ENCODE measurements at places on chromosomes 2 and 18.

- no peak for DNase-seq
Observed at GRCh38 chr2:36708041-36708741, 11.7 kb downstream of the VIT start.

GRCh38 chr2:52365946-52366345, 1334.0 kb upstream of the NRXN1 start:
- no peak for DNase-seq

DNA sequence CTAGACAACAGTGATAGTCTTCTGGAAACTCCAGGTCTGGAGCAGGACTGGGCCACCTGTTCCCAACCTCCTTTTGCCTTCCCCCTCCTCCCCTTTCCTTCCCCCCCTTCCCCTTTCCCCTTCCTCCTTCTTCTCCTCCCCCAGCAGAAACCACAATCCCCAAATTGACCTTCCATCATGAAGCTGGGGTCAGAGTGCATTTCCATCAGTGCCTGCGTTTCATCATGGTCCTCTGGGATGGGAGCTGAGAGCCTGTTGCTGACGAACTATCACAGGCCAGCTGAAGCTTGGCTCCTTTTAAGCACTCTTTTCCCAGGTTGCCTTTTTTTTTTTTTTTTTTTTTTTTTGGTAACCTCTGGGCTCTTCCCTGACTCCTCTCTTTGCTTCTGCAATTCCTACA, 52.6 kb upstream of the SMAD2 start:
- no peak for DNase-seq

GRCh38 chr2:46001741-46002506, 295.3 kb upstream of the EPAS1 start:
- DNase-seq = no peak

- DNase-seq = no peak
Observed at GRCh38 chr2:160493227-160494028, at the start of gene RBMS1. TSS of gene RBMS1 (minus strand) at chr2:160493807. CDS start at chr2:160493363, 444 bp downstream.

- DNase-seq = no peak
Observed at GRCh38 chr2:85852937-85853498, 35.8 kb downstream of the ST3GAL5 start.

DNA sequence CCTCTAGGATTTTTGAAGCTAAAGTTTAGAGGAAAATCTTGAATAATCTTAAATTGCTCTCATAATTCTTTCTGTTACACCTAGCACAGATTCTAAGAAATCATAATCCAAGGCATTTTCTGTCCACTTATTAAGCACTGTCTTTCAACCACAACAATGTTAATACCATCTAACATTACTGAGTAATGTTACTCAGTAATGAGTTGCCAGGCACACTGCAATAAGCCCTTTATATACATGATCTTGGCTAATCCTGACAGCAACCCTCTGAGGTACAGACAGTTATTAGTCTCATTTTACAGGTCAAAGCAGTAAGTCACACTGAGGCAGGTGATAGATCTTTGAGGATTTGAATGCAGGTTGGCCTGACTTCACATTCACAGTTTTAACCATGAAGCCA, 291.9 kb downstream of the ALK start:
- no peak for DNase-seq

DNA sequence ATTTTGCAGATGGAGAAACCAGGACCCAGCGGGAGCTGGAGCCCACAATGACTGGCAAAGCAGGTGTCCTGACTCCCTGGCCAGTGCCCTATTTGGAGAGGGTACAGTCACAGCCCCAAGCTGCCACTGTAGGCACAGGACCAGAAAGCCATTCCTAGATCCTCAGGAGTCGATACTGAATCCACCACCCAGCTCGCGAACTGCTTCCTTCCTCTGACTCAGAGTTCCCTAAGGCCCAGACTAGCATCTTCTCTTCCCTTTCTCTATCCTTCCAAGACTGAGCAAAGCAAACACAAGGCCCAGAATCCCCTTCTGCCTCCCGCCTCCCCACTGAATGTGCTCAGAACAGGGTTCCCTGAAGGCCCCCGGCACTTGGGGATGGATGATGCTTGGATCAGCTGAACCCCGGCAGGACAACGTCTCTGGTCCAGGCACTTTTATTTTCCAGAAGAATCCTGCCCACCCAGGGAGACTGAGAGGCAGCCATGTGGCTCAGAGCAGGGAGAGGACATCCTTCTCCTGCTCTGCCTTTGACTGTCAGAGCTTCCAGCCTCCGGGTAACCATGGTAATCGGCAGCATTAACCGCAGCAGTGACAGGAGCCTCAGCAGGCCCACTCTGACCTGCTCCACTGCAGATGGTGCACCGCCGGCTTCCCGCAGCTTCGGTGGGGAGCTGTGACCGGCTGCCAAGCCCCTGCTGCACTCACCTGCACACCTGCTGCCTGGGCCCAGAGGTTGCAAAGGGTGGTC, 34.8 kb upstream of the KLHL29 start:
- DNase-seq = no peak

DNA sequence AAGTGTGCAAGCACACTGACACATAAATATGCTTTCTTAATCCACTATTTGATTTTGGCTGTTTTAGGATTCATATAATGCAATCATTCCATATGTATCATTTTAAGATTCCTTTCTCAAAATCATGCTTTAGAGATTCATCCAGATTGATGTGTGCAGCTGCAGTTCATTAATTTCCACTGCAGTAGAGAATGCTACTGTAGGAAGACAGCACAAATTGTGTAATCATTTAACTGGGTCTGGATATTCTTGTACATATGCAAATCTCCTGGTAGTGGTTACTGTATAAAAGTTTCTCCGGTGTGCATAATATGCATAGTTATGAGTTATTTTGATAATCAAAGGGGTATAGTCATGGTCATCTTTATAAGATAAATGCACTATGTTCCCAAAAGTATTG, 502.5 kb upstream of the ACVR2A start:
- DNase-seq = no peak

DNA sequence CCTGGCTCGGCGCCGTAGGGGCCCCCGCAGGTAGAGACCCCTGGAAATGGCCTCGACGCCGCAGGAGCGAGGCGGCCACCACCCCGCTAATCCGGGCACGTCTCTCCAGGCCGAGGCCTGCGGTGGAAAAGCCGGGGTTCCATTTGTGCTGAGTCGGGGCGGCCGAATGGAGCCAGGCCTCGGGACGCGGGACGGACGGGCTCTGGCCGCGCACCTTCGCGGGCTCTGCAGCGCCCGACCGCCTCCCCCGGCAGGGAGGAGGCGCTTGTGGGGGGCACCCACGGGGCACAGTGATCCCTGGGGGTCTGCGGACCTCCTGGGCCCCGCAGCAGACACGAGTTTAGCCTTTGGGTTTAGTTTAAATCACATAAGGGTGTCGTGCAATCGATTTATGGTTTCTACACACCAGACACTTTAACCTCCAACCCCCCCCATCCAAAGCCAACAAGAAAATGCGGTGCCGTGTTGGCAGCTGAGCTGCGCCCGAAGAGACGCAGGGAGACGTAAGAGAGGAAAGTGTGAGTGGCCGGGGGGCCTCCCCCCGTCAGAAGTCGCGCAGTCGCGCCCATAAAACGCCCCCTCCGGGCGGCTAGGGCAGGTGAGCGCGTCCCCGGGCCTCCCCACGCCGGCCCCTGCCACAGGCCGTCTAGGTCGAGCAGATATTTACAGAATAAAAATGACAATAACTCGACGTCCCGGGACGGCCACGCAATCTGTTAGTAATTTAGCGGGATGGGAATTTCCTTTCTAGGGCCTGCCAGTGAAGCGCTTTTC, 1.0 kb upstream of the NFATC1 start:
- no peak for DNase-seq

- no peak for DNase-seq
Observed at GRCh38 chr2:3650140-3650920, 7.7 kb upstream of the ALLC start.

DNA sequence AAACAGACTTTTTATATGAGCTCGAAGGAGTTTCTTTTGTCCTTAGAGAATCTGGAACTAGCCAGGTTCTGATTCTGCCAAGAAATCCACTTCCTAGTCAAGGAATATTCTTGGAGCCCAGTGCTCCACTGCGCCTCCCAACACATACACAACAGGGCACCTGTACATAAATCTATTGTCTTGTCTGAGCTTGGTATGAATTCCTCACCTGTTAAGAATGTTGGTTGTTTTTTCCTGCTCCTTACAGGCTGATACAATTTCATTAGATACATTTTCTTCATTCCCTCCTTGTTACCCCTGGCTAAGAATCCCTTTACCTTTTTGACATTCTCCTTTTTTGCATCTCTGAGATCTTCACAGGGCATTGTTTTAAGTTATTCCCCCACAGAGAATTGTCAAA, 56.0 kb upstream of the FZD7 start:
- no peak for DNase-seq

GRCh38 chr2:24915796-24916195, 4.2 kb downstream of the ADCY3 start:
- DNase-seq = no peak

DNA sequence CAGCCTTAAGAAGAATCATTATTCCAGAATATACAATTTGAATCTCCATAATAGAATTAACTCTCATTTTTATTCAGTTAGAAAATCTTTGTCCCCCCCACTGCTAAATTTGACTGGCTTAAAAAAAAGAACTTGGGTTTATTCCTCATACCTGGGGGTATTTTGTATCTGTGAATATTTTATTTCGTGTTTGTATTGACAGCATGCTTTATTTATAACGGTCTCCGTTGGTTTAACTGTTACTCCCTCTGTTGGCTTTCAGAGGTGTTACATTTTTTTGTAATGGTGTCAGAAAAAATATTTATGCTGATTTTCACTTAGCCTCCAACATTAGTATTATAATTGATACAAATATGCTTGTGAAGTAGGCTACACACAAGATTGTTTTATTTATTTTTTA, 109.1 kb downstream of the HAUS1 start:
- no peak for DNase-seq

- DNase-seq = no peak
Observed at GRCh38 chr2:168573128-168573903, 117.2 kb downstream of the CERS6 start.

DNA sequence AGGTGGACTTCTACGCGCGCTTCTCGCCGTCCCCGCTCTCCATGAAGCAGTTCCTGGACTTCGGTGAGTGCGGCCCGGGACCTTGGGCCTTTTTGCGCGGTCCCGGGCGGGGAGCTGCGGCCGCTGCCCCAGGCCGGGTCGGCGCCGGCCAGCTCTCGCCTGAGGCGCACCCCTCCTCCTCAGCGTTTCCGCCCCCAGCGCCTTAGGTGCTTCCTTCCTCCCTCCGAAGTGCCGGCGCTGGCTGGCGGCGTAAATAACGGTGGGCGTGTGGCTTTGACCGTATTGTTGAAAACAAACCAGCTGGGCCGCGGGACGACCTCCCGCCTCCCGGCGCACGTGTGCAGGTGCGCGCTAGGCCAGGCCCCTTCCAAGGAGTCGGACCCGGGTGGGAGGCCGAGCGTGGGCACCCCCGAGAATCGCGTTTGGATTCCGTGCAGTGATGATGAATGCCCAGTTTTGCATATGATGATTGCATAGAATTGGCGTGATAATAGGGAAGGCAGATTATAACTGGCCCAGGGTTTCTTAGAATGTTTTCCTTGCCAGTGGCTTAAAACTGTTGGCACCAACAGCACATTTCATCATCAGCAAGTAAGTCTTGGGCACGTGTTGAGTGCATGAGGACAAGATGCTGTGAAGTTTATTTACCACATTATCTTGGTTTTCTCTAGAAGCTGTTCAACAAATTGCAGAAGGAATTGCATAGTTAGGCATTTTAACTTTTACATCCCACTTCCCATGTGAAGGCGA, 569 bp downstream of the PDK1 start:
- DNase-seq = no peak
